ENCODE measurements at places on chromosomes 5 and 9.

DNA sequence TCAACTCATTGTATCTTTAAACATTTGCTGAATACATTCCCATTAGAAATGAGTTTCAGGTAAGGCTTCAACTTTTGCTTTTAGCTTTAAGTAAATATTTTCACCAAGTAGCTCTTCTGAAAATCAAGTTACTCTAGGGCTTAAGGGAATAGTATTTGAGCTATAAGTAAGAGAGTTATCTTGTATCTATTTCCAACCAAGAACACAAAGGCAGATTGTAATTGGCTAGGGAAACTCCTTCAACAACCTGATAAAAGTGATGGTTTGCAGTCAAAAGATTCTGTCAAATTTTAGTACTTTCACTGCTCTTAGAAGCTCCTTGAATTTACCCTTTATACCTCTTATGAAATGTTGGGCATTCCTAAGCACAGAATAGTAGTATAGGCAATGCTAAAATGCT lies 13.0 kb downstream of the ELL2 start:
- DNase-seq: no peak

DNA sequence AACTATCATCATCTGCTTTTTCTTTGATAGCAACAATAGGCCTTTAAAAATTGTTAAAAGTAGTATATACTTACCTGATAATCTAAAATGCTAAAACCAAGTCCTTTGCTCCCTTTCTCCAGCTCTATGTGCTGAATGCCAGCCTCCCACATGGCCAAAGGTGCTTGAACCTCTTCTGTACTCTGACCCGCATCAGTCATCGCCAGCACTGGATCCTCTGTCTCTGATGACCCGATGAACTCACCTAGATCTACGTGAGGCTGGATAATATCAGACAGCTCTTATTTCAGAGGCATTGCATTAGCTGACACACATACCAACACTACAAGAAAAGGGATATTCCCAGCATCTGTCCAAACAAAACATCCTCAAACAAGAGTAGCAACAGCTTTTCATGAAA lies 89.5 kb downstream of the MPDZ start:
- no peak for DNase-seq

GRCh38 chr5:171750311-171750788 lies 35.3 kb upstream of the SMIM23 start:
- DNase-seq: no peak

DNA sequence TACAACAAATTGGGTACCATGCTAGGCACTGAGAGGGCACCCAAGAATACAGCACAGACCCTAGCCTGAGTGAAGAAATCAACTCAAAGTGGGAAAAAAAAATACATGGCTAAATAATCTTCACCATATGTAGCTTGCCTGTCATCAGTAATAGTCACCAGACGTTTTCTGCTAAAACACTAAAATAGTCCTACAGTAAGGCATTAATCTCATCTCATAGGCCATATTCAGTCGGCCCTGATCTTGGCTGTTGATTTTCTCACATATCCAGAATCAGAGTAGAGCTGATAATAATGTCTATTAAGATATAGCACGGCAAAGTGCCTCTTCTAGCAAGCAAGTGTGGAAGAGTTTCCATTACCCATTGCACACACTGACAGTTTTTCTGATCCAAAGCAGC lies 322.1 kb upstream of the SLC30A5 start:
- no peak for DNase-seq

- no peak for DNase-seq
These were observed 180.6 kb downstream of the SNCAIP start for GRCh38 chr5:122492675-122493074.

DNA sequence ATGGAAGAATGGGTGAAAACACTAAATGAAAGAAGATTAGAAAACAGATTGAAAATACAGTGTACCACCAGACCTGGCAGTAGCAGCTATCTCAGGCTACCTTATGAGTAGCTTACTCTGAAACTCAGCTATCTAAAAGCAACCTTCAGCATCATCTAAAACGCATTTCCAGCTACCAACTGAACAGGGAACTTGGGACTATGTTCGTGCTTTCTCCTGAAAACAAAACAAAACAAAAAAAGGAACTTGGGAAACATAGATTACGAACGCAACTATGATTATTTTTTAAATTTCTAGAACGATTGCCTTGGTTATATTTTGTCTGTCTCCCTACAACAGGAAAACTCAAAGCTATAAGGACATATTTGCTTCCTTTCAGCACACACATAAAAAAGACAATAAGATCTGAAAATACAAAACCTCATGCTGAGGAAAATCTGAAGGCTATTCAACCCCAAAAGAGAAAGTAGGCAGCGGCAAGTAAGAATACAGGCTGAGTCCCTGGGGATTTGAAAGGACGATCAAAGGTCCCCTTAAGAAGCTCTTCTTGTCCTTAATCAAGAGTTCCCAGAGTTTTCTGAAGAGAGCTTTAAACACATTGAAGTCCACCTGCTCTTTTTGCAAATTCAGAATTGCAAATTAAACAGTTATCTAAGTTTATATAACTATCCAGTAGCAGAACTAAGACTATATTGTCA lies 53.4 kb downstream of the OR2K2 start:
- DNase-seq: no peak

DNA sequence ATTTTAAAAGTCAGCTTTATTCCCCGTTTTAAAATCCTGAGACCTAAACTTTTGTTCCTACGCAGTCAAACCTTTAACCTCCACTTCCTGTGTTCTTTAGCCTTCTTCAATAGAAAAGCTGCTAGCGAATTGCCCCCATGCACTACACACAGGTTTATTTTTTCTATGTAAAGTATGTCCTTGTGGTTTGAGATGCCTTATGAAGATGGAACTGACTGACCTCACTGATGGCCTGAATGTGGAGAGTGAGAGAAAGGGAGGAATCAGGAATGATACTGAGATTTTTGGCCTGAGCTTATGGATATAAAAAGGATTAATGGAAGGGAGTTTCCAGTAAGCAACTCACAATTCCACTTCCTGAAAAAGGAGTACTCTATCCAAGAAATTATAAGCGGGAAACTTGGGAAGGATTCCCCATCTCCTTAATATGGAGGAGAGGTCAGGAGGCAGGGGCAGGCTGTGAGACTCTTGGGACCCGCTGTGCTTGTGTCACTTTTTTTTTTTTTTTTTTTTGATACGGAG lies 89.5 kb downstream of the UGCG start:
- DNase-seq: no peak

GRCh38 chr9:882416-882924 lies 41.0 kb downstream of the DMRT1 start:
- DNase-seq: no peak

GRCh38 chr9:137429974-137430722 lies 7.0 kb downstream of the NOXA1 start:
- peak; percentile 81 for DNase-seq

- DNase-seq: peak; percentile 96
These were observed 45.4 kb downstream of the ANXA2R start for GRCh38 chr5:42994555-42995359.

DNA sequence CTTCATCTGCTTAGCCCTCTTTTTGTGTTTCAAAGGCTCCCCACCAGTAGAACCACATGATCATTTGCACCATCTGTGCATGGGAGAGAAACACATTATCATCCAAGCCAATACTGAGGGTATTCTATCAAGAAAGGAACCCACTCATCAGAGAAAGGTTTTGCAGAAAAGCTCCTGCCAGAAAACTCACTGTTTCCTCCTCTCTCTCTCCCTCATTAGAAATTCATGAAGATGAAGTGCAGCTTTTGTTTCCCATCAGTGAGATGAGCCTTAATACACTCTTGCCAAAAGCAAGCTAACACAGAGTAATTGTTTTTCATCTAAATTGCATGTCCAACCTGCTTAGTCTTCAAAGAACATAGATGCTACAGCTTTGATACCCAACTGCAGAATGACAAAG lies 142.4 kb upstream of the GRAMD2B start:
- no peak for DNase-seq

GRCh38 chr5:122978644-122979297 lies 57.8 kb downstream of the PPIC start:
- DNase-seq: no peak

GRCh38 chr5:148011398-148012137 lies 52.2 kb upstream of the SPINK5 start:
- DNase-seq: no peak

DNA sequence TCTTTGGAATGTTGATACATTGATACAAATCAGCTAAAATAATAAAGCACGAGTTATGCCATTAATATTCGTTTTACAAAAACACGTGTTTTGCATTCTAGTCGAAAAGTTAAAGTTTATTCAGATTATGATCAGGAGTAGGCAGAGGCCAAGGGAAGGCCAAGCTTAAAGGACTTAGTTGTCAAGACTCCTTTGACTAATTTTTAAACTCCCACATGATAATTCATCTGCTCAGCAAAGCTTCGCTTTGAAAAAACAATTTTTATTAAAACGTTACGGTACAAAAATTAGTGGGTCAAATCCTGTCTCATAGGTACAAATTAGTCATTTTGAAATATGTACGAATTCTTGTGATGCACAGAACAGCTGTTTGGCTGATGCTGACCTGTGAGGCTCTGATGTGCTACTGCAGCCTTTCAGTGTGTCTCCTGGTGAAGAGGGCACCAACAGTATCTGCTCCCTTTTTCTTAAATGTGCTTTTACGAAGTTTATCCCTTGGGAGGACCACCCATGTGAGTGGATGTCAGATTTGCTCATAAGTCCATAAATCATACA lies 23.0 kb upstream of the NR3C1 start:
- DNase-seq: no peak

DNA sequence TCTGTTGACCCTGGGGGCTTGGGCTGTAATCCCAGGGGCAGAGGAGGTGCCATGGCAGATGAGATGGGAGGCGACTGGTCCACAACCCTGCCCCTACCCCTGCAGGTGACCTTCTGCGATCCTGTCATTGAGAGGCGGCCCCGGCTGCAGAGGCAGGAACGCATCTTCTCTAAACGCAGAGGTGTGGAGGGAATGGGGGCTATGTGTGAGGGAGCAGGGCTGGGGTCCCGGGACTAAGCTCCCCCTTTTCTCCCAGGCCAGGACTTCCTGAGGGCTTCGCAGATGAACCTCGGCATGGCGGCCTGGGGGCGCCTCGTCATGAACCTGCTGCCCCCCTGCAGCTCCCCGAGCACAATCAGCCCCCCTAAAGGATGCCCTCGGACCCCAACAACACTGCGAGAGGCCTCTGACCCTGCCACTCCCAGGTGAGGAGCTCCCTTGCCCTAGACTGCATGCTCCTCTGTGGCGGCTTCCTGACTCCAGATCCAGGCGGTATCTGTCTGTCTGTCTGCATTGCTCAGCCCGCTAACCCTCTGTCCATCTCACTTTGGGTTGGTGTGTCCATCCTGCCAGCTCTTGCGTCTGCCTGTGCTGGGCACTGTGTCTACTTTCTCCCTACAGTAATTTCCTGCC lies 9.9 kb downstream of the ZDHHC12 start:
- peak; percentile 46 for DNase-seq

GRCh38 chr5:33198836-33199235 lies 241.9 kb upstream of the TARS1 start:
- DNase-seq: no peak
